ENCODE measurements at places on chromosomes 2 and 18.

GRCh38 chr2:30964334-30965005 is 157.2 kb upstream of the CAPN13 start:
- DNase-seq = no peak

DNA sequence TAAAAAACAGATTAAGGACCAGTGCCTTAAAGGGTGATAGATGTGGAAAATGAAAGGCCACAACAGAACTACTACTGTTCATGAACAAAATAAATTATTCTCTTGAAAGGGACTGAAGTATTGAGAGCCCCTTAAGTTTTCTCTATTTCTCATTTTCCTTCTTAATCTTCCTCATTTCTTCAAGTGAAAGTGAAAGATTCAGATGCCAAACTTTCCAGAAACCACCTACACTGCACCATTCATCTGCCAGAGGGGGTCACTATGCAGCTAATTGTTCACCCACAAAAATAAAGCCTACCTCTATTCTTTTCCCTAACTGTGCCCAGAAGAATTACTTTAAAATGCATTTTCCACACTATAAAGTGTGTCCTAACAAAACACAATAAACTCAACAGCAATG is 140.1 kb downstream of the NR4A2 start:
- DNase-seq = no peak

GRCh38 chr18:50283469-50284209 is 2.3 kb upstream of the MBD1 start:
- DNase-seq = no peak

DNA sequence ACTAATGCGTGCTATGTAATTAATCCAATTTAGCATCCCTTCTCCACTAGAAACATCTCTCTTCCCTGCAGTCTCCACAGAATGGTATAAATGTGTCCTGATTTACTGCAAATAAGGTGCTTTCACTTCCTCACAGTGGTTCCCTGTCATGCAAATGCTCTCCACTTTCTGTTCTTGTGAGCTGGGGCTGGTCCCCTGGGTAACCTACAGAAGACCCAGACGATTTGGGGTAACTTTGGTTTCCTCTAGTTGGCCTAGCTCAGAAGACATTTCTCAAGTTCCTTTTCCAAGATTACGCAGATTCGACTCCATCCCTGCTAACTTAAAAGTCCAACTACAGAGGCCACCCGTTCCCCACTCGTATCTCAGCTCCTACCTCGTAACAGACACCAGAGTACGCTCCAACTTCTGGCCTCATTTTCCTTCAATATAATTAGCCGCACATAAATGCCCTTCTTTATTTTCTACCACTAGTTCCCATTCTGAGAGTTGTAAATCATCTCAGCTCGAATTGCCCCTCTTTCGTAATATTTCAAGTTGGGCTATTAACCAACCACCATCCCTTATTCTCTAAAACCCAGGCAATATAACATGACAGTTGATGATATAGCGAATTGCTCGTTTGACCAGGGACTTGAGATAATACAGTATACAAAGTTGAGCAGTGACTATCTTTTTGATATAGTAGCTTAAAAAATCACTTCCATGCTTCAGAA is 28.8 kb upstream of the NEDD4L start:
- DNase-seq = no peak

DNA sequence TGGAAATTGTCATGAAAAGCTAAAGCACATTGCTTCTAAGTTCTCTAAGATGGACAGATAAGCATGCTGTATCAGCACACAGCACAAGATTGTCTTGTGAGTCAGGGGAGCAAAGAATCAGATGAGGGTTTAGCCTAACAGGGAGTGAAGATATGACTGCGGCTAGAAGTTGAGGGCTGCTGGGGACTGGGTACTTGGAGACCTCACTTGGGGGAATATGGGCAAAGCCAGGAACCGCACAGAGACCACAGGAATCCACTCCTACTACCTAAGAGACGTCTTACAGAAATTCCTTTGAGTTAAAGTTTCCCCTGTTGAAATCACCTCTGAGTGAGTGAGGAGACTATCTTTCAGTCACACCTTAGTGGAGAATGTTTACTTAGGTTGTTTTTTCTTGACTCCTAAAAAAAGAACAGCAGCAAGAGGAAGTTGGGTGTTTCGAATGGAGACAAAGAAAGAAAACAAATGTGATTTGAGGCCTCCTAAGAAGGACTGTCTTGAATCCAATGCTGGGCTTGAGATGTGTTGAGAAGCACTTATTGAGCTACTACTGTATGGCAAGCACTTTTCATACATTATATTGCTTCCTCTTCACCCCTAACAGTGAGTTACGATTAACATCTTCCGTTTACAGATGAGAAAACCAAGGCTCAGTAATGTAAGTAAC is 100.7 kb downstream of the ANKRD44 start:
- peak; percentile 7 for DNase-seq

DNA sequence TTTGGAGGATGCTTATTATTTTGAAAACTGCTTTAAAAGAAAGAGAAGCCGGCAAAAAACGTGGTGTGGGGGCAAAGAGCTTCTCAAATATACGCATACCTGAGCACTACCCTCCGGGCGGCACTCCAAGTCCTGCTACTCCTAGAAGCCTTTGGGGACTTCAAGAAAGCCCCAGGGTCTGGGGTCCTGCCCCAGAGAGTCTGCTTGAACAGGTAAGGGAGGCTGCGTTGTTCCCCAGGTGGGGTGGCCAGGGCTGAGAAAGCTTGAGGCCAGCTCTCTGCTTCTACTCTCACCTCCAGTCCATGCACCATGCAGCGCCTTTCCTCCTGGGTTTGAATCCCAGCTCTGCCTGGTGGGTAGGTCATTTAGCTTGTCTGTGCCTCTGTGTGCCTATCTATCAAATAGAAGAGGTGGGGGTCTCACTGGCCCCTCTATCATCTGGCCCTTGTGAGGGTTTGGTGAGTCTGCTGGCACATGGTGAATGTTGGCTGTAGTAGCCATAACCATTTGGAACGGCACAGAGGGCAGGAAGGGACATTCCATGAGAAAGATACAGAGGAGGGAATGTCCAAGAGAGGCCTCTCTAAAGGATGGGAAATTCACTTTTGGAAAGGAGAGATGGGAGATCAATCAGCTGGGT is 19.5 kb downstream of the MALL start:
- DNase-seq = no peak

DNA sequence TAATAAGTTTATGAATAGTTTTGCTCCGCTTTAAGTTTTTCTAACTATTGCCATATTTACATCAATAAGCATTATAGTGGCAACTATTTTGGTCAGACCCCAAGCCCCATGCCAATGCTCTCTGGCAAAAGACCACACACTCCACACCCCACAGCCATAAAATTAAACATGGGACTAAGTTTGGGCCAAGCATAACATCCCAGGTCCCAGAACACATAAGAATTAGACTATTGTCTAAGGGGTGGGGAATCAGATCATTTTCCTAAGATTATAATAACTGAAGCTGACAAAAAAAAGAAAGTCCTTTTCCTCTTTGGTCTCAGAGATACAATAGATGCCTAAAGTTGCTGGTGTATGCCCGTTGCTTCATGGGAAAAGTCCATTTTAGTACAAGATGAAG is 46.3 kb downstream of the EXOC6B start:
- DNase-seq = no peak

- DNase-seq = no peak
Observed at GRCh38 chr2:27369471-27370025, 590 bp downstream of the EIF2B4 start.

DNA sequence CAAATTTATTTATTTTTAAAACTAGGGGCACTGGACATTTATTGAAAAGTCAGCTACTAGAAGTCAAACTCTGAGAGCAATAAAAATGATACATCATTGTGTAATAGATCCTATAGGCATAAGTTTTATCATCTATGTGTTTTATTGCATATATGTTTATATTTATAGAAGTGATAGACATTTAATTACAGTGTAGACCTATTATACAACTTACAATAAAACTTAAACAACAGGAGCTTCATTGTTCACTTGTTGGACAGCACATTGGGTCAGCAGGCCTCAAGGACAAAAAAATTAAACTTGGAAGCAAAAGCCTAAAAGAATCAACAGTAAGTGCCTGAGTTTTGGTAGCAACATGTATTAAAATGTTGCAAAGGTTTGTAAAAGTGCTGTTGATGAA is 15.0 kb upstream of the ACTR2 start:
- DNase-seq = no peak

DNA sequence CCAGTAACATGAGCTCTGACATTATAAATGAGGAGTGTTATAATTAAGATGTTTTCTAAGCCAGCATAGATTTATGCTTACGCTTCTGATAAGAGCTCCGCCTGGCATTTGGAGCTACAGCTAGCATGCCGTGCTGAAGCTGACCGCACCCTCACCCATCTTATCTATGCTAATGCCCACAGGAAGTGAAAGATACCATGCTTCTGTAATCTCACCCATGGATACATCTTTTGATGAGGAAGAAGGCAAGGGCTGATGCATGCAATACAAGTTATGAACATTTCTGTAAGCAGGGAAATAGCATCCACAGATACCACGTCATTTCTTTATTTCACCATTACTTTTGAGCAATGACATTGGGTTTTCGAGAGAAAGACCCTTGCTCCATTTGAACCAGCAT is 82.3 kb downstream of the ARL4C start:
- no peak for DNase-seq

- peak; percentile 18 for DNase-seq
Observed at GRCh38 chr2:20164061-20164733, 60.7 kb downstream of the SDC1 start.

DNA sequence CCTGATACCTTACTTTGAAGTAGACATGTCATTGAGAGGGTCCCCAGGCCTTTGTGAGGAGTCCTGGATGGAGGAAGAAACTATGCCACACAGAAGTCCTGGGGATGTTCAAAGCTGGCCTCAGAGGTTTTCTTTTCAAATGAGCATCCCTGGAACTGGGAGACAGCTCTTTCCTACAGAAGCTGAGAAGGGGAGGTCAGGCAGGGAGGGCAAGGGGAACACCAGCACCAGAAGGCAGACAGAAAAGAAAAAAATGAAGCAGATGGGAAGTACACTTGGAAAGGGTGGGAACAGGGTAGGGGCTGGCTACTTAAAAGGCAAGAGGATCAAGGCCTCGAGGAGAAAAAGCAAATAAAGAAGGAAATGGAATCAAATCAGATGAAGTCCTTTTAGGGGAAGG is 120.0 kb downstream of the FMNL2 start:
- DNase-seq = no peak

DNA sequence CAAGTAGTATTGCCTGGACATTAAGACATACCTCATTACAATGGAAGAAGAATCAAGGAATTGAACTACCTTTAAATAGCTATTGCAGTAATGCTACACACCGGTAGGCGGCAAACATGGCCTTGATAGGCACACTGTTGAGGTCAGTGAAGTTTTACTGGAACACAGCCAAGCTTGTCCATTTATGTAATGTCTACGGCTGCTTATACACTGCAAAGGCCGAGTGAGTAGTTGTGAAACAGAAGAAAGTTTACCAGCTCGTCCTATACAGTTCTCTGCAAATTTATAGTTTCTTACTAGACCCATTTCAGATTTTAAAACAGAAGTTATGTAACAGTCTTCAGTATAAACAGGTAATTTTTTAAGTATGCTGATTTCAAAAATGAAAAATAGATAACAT is 38.8 kb downstream of the PPP4R1 start:
- peak; percentile 93 for DNase-seq

- no peak for DNase-seq
Observed at GRCh38 chr2:8786463-8786862, 51.0 kb downstream of the KIDINS220 start.

- DNase-seq = no peak
Observed at GRCh38 chr2:188811522-188811921, 162.7 kb upstream of the COL3A1 start.

DNA sequence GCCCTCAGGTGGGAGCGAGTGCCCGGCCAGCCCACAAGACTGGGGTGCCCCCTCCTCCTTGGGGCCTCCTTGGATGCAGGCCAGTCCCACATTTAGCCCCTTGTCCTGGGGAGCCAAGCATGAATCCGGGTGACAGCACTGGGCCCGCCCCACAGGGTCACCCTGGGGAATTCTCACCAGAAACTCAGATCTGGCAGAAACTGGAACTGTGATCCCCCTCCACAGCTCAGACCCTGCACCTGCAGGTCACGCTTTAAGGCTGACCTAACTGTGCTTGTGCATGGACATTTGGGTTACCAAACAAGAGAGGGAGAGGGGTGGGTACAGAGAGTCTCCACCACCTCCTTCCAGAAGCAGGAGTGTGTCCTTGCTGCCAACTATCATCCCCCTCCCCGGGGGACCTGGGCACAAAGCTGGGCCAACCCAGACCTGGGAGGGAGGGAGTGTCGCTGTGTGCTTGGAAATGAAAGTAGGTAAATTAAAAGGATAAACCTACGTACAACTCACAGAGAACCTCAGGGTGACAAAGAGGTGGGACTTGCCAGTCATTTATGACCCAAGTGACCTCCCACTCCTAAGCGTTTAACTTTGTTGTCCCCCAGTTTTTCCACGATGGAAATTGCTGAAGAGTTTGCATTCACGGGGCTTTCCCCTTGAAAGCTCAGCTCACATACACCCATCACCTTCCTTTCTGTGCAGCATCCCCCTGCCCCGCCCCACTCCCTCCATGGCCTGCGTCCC is 9.1 kb downstream of the ITM2C start:
- no peak for DNase-seq

DNA sequence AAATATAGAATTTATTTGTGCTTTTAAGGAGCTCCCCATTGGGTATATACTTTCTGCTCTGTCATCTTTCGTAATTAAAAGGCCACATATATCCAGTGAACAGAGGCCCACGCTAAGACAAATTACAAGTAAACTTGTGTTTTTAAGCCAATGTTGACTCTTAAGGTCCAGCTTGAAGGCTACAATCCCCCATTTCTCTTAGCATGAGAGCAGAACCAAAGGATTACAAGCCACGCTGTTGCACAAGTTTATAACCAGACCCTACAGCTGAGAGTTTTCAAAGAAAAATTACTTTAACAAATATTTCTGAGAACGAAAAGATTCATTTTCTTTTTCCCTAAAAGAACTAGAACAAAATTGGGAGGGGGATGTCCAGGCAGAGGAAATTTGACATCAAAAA is 471.0 kb downstream of the TXNL1 start:
- DNase-seq = no peak

DNA sequence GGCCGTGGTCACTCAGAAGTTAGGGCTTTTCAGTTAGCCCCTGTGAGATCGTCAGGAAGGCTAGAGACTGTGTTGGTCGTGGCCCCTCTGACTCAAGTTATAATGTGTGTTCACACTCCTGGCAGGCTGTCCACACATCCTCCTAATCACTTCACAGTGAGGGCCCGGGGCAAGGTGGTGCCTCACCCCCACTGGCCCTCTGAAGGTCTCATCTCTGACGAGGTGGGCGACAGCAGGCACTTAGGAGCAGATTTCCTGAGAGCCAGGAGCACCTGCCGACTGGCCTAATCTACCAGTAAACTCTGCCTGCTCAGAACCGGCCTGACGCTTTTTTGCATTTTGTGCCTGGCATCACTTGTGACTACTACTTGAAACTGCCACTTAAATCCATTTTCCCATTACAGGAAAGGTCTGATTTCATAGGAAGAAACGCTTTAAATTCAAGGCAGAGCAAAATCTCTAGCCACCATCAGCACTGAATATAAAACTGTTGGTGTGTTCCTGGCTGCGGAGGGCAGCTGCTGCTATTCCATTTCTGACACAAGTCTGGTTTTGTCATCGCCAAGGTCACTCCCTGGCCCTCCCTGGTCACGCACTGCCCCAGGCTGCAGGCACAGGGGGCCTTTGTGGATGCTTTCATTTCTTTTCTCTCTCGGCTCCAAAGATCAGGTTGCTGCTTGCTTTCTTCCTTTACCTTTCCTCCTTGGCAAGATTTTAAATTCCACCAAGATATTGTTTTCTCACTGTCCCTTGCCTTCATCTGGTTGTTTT is 48.0 kb downstream of the RAB12 start:
- no peak for DNase-seq

GRCh38 chr2:156466739-156467405 is 30.7 kb downstream of the GPD2 start:
- DNase-seq = no peak

Measured in erythroblast (primary cell).